ENCODE measurements at places on chromosomes 16 and 17. TPM values are rescaled to one million over a fixed set of nuclear protein-coding genes. Genes with fewer than 3 reads are reported as not detected.

DCTN5 gene
- 74.0 TPM for total RNA-seq

PRAC1 gene
- not detected for total RNA-seq

ASPHD1 gene
- 30.7 TPM for total RNA-seq

NPIPA7 gene
- 12.3 TPM for total RNA-seq

TEX19 gene
- 0.60 TPM for total RNA-seq

C16orf54 gene
- total RNA-seq: not detected

SSTR5 gene
- total RNA-seq: 0.37 TPM

FAM83G gene
- 37.1 TPM for total RNA-seq

PPY gene
- total RNA-seq: 0.22 TPM

FAM171A2 gene
- 5.2 TPM for total RNA-seq

KIF19 gene
- not detected for total RNA-seq

SMIM36 gene
- total RNA-seq: not detected

NR1D1 gene
- total RNA-seq: 11.2 TPM

ARL5C gene
- not detected for total RNA-seq

FOXF1 gene
- not detected for total RNA-seq

OR1F1 gene
- 0.29 TPM for total RNA-seq

TMC8 gene
- total RNA-seq: 0.35 TPM

CTRB2 gene
- total RNA-seq: not detected
